Activated T-cell treated with anti-CD3 and anti-CD28 coated beads for 4 hours (primary cell): ENCODE measurements at places on chromosomes 2 and 18.

- no peak for DNase-seq
Observed at GRCh38 chr2:620004-620403, 57.2 kb downstream of the TMEM18 start.

DNA sequence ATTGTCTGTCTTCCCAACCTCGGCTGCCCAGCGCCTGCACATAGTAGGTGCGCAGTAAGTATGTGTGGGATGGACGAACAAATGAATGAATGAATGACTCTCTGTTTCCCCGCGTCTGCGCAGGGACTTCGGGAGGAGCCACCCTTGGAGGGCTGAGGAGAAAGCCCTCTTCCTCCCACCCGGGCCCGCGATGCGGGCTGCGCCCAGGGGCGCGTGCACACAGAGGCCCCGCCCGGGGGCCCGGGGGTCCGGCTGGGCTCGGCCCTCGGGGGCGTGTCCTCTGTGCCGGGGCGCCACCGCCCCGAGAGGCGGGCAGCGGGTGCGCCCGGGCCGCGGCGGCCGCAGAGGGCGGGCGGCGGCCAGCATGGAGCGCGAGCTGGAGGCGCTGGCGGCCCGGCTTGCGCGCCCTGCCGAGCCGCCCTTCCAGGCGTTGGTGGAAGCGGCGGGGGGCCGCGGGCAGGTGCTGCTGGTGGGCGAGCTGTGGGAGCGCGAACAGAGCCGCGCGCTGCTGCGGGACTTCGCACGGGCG lies at the start of gene C2orf72:
TSS of gene C2orf72 (plus strand) at position 322 of the 529 bp plus-strand sequence. CDS start at position 365, 43 bp downstream.
- DNase-seq, result no peak

GRCh38 chr2:171178993-171179392 lies 18.3 kb upstream of the TLK1 start:
- no peak for DNase-seq

DNA sequence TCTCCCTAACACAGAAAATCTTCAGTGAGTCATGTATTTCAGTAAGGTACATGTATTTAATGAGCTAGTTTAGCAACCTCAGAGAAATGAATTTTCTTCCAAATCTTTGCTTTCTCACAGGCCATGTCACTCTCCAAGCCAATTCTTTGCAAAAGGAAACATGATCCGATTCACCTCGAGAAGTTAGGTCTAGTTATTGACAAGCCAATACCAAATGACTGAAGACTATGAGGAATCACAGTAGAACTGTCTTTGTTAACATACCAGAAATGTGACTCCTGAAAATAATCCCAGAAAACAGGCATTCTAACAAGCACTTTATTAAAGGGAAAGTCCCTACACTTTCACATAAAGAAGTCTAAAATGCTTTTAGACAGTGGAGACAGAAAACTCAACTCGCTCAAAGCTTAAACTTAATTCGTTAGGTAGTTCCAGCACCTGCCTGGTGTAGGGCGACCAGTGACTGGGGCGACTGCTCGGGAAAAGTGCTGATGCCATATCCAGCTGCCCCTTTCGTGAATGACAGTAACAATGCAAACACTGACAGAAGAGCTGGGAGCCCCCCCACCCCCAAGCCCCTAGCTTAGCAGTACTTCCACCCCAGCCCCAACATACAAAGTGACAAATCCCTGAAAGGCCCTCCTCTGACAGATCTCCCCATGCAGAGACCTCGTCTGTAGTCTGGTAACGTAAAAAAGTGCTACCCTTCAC lies 1.8 kb downstream of the MEMO1 start:
- DNase-seq, result no peak

DNA sequence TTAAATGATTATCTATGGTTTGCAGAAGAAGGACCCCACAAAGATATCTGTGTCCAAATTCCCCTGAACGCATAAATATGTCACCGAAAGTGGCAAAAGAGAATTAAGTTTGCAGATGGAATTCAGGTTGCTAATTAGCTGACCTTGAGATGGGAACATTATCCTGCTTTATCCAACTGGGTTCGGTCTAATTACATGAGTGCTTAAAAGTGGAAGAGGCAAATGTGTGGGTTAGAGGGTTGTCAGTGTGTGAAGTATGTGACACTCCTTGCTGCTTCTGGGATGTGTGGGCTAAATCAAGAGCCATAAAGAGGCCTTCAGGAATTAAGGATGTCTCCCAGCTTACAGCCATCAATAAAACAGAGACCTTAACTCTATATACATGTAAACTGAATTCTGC lies 53.5 kb downstream of the CDH19 start:
- DNase-seq, result no peak

GRCh38 chr2:185128996-185129395 lies 530.7 kb downstream of the ZNF804A start:
- no peak for DNase-seq

DNA sequence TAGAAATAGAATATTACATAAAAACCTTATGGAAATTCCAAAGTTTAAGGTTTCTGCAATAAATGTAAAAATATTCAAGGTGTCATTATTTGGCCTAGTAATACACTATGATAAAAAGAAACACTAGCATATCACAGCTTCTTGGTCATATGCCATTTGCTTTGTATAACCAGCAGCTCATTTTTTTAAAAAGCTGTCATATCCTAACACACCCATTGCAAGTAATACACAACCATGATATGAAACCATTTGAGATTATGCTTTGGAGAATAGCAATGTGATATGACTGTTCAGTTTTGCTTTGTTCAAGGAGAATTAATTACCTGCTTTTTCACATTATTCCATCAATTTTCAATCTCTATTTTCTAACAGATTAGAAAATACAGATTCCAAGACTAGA lies 149.0 kb downstream of the IKZF2 start:
- no peak for DNase-seq

DNA sequence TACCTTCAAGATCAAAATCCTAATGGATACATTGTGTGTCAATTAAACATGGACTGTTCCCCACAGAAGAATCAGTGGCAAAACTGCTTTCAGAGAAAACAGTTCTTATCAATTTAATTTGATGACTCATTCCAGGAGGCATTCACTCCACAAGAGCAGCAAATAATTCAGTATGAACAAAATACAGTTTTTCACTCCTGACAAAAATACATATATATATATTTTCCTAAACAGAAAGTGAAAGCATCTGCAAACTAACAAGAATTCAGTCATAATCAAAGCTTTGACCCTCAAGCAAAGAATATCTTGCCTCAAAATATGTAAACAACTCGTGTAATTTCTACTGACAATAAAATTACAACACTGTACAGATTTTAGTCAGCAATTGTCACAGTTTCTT lies 685.1 kb upstream of the SLC8A1 start:
- no peak for DNase-seq

- no peak for DNase-seq
Observed at GRCh38 chr18:63480476-63480875, 3.7 kb downstream of the SERPINB5 start.

- no peak for DNase-seq
Observed at GRCh38 chr2:20025065-20025786, 12.8 kb upstream of the MATN3 start.

DNA sequence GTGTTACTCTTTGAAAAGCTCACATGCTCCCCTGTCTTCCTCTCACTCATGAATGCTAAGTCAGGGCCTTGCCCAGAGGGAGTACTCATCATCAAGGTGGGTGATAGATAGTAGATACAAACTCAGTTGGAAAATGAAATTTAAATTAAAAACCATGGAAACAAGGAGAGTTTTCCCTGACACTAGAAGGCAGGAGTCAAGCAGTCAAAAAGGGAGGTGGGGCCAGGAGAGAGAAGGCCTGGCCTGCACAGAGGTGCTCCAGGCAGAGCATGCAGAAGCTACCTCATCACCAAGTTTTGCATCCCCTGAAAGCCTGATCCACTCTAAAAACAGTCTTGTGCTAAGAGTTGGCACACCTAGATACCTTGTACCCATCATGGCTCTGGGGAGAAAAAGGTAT lies 143.7 kb downstream of the MYO5B start:
- DNase-seq, result no peak

GRCh38 chr18:40437517-40437916 lies 1517.5 kb upstream of the PIK3C3 start:
- DNase-seq, result no peak

DNA sequence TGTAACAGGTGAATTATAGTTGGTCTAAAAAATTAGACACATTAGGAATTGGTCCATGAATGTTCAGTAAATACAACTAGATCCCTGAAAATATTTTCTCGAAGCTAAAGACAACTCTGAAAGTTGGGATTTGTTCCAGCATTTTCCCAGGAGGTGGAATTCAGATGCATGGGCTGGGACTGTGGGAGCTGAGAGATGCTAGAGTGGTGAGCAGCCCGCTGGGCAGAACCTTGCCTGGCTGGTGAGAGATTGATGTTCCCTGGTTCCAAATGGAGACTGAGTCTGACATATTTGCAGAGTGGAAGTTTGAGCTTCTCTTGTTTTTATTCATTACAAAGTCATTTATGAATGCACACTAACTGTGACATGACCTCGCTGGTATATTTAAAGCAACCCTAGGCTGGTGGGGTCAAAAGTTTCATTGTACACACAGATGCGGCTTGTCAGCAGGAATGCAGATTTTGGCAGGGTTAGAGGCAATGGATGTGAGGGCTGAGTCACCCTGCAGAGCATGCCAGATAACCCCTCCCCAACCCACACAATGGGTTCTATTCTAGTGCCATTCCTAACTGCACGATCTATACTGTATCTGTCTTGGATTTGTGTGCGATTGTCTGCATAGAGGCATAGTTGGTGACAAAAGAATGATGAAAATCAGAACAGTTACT lies 23.5 kb upstream of the TMEM178A start:
- no peak for DNase-seq

GRCh38 chr2:71559828-71560637 lies 106.7 kb downstream of the DYSF start:
- no peak for DNase-seq

- DNase-seq, result no peak
Observed at GRCh38 chr18:8754995-8755960, 49.9 kb downstream of the MTCL1 start.

GRCh38 chr2:98294711-98295110 lies 51.5 kb upstream of the CNGA3 start:
- no peak for DNase-seq
